Activated T-cell treated with anti-CD3 and anti-CD28 coated beads, Interleukin-2, amount 50 U/mL, for 72 hours (primary cell): ENCODE measurements at places on chromosomes 11 and 22.

- DNase-seq = no peak
Measured at GRCh38 chr11:18853086-18853720, 61.6 kb upstream of the PTPN5 start.

GRCh38 chr11:70018816-70019215 lies 59.3 kb upstream of the ANO1 start:
- DNase-seq = no peak

GRCh38 chr11:107999759-108000455 lies 8.8 kb upstream of the CUL5 start:
- DNase-seq = peak; percentile 25

- no peak for DNase-seq
Measured at GRCh38 chr11:60858731-60859464, 3.1 kb upstream of the PTGDR2 start.

- no peak for DNase-seq
Measured at GRCh38 chr11:79312617-79313529, 128.0 kb downstream of the TENM4 start.

DNA sequence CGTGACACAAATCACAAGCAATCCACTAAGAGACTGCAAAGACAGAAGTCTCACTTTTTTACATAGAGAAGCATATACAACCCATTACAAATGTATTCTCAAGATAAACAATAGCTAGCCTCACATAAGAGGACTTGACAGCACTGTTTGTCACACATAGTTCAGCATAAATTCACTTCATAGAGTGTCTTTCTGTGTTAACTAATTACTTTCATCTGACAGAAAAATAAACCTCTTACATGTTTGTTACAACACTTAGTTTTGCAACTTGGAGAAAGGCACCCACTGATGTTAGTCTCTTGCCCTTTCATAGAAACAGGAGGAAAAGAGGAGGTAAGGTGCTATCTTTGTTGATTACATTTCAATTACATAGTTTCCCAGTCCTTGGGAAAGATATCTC lies 2221.9 kb upstream of the RAG2 start:
- no peak for DNase-seq

GRCh38 chr11:67780056-67780455 lies 105.6 kb upstream of the ALDH3B2 start:
- DNase-seq = no peak

DNA sequence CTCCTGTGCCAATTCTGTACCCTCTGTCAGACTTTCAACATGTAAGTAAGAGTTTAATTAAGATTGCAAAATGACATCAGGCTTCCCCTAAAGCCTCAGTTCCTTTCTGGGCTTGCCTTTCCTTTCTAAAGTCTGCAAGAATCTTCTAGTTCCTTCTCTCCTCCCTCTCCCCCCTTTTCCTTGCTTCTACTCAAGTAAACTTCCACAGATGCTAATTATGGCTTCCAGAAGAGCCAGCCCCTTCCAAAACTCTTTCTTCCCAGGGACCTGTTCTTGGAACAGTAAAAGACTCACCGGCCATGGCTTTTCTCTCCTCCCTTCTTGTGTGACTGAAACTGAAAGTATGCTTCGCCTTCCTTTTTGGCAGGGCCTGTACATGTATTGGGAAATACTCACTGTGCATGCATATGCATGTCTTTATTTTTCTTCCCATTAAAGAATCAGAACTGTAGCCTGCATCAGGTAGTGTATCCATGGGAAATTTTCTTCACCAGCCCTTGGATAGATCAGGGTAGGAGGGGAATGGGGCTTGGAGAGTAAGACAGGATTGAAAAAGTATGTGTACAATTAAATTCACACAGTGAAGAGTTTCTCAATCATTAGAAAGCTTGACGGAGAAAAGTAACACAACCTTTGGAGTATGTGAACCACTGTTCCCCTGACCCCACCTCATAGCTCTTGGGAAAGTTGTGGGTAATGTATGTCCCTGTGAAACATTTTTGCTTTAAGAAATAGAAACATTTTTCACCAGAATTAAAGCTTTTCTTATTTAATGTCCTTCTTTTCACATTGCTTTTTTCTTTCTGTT lies at the start of gene CASP1:
TSS of gene CASP1 (minus strand) at position 332 of the 808 bp plus-strand sequence. CDS start at position 301, 31 bp downstream.
- peak; percentile 22 for DNase-seq

GRCh38 chr11:122781378-122782195 lies 56.7 kb upstream of the CRTAM start:
- DNase-seq = peak; percentile 82

GRCh38 chr11:29629286-29629685 lies 387.5 kb downstream of the KCNA4 start:
- no peak for DNase-seq

DNA sequence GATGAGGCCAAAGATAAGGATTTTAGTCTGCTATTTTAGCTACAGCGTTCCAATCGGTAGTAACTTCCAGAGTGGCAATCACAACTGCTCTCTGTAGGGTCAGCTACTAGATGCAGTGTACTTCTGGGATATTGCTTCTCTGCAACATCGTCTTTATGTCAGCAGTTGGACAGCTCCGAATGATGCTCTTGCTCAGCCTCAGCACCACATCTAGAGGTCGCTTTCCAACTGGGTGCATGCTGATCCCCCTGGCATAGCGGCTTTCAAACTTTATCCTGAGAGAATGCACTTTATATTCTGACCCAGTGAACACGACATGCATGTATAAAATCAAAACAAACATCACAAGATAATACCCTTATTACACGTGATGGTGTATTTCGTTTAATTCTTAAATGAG lies 219.6 kb downstream of the C11orf87 start:
- no peak for DNase-seq

- DNase-seq = no peak
Measured at GRCh38 chr22:31652911-31653684, 8.9 kb downstream of the PISD start.

DNA sequence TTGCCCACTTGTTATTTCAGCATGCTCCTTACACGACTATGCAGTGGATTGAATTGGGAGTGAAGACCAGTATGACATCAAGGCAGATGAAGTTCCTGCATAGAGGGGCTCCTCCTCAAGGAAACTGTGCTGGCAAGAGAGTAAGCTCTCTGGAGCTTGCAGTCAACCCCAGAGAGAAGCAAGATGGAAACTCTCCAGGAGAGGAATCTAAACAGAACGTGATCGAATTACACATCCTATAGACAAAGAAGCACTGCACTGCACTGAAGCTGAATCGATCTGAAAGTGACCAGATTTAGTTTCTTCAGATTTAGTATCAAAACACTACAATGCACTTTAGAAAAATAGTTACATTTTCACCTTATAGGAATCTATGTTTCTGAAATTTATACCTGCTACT lies 947.7 kb upstream of the TENM4 start:
- DNase-seq = no peak

DNA sequence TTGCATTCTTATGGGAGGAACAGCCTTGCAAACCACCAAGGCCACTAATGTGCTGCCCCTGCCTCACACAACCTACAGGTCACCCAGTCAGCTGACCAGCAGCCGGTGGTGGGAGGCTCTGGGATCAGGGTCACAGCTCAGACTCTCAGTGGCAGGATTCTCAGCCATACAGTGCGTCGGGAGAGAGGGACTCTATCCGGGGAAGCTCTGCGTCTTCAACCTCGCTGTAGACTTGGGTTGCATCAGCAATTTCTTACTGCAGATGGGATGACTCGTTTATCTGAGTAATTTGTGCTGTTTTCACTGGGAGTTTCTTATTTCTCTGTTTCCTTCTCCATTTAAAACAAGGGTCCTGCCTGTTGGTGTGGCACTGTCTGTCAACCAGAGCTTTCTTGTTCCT lies 257.7 kb downstream of the TBC1D22A start:
- no peak for DNase-seq

- DNase-seq = no peak
Measured at GRCh38 chr11:80155412-80156017, 714.7 kb upstream of the TENM4 start.

GRCh38 chr11:65471447-65471891 lies 27.4 kb upstream of the MALAT1 start:
- DNase-seq = no peak

DNA sequence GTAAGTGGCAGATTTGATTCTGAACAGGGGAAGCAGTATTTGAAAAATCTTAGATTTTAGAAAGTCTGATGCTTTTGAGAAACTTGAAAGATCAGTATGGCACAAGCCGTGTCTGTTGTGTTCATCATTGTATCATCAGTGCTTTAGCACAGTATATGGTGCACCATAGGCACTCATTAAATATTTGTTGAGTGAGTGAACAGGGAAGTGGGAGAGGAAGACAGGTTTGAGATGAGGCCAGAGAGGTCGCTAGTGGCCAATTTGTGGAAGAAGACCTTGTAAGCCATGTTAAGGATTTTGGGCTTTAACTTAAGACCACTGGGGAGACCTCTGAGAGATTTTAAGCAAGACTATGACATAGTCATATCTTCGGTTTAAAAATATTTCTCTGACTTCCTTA lies 12.9 kb downstream of the CHEK1 start:
- DNase-seq = no peak

DNA sequence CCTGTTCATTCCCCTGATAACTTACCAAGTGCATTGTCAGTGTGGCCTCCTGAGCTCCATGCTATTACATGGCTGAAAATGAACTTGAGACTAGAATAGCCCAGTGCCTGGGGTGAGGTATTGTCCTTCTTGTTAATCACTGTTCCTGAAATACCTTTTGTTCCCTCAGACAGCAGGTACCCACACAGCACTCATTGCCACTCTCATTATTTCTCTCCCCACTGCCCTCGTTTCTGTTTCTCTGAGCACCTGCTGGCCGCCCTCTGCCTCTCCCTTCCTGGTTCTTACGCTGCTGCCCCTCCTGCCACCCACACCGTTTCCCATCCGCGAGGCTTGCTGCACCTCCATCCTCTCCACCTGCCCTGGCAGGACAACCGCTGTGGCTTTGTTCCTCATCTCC lies 36.9 kb upstream of the RAB1B start:
- DNase-seq = no peak

GRCh38 chr11:129237880-129238638 lies 45.9 kb upstream of the ARHGAP32 start:
- DNase-seq = no peak

- no peak for DNase-seq
Measured at GRCh38 chr11:116396331-116396730, 376.5 kb downstream of the BUD13 start.

DNA sequence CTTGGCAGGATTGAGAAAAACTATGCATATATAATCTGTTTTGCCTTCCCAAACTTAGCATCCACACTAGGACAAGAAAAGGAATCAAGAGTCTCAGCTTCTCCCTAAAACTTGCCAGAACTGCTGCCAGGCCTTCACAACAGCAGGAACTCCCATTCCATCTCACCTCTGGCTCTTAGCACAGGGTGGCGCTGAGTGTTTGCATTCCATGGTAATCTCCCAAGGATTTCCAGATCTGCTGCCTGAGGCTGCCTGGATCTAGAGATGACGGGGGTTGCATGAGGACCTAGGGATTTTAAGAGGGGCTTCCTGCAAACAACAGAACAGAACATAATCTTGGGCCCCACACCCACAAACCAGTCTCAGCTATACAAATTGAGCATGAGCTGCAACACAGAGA lies 87.1 kb upstream of the OPCML start:
- DNase-seq = no peak

DNA sequence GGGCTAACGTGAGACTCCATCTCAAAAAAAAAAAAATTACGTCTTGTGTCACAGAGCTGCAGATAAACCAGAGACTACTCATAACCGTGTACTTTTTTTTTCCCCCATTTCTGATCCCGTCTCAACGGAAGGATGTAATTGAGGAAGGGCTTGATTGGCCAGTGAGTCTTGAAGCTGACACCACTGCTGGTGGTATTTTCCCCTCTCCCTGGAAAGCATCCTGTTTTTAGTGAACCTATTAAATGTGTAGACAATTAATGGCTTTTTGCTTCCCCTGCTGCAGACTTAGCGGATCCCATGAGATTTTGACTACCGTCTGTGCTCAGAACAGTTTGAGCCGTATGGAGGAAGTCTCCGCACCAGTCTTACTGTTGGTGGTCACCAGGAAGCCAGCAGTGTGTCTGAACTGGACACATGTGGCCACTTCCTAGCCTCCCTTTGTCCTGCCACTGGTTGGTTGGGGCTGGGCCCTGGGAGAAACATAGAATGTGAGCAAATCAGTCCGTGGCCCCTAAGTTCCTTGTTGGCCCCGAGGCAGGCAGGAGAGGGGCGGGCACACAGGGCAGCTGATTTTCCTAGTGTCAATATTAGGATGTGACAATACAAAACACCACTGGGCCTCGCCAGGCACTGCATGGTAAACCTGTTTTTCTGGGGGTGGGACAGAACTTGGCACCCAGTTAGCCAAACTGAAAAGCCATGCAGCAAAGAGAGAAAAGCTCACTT lies 3.1 kb downstream of the BIK start:
- no peak for DNase-seq

DNA sequence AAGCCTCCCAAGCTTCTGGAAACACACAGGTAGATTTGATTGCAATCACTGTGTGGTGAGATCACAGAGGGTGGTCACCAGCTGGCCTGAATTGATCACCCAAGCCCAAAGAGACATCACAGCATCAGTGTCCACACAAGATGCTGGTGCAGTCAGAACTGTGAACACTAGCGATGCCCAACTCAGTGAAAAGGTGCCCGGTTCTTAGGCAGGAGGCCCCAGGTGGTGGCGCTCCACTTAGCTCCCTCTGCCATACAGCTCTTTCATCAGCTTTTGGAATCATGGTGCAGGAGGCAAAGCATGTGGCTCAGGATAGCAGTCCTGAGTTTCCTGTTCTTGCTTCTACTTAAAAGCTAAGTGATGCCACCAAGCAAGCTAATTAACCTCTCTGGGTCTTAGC lies 11.1 kb downstream of the DGCR2 start:
- no peak for DNase-seq

DNA sequence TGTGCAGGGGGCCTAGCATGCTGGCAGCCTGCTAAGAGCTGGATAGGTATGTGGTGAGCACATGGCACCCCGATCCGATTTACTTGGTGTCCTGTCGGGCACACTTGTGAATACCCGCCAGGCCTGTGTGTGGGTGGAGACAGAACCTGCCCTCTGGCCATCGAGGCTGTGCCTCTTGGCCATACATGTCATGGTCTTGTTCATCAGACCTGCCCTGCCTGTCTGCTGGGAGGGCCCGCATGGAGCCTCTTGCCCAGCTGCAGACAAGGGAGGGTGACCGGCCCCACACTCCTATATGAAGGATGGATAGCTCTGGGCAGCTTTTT lies 310.2 kb downstream of the TBC1D22A start:
- no peak for DNase-seq

GRCh38 chr11:62925745-62926679 lies 4.8 kb upstream of the CHRM1 start:
- no peak for DNase-seq
